ENCODE measurements at places on chromosomes 6 and 20. TPM values are rescaled to one million over a fixed set of nuclear protein-coding genes. Genes with fewer than 3 reads are reported as not detected.

Gene ZNF165
- 0.33 TPM for total RNA-seq

Gene ANKRD66
- total RNA-seq: not detected

Gene HSF2
- total RNA-seq: 31.5 TPM

Gene TSBP1
- total RNA-seq: not detected

Gene HSPA12B
- total RNA-seq: 0.17 TPM

Gene OR2J1
- not detected for total RNA-seq

Gene PARD6B
- total RNA-seq: 1.0 TPM

Gene TUBB2B
- total RNA-seq: 5.1 TPM

Gene FOXC1
- 0.66 TPM for total RNA-seq

Gene CDH26
- 0.50 TPM for total RNA-seq

Gene MCHR2
- total RNA-seq: not detected

Gene GNRH2
- total RNA-seq: not detected

Gene TNFAIP3
- 7.8 TPM for total RNA-seq

Gene DLK2
- total RNA-seq: under 0.01 TPM

Gene NOP56
- total RNA-seq: 114 TPM

Gene SOBP
- 6.3 TPM for total RNA-seq

Gene SRSF6
- total RNA-seq: 37.8 TPM

Gene PSORS1C2
- not detected for total RNA-seq

Gene PRSS35
- 6.8 TPM for total RNA-seq

Gene E2F3
- total RNA-seq: 3.1 TPM

Gene SMOC2
- under 0.01 TPM for total RNA-seq

Gene PIM1
- 22.8 TPM for total RNA-seq

Measured in fibroblast of lung (primary cell).